ENCODE measurements at places on chromosomes 1 and 21.

GRCh38 chr1:33342041-33342723 lies 21.3 kb upstream of the A3GALT2 start:
- DNase-seq: no peak

DNA sequence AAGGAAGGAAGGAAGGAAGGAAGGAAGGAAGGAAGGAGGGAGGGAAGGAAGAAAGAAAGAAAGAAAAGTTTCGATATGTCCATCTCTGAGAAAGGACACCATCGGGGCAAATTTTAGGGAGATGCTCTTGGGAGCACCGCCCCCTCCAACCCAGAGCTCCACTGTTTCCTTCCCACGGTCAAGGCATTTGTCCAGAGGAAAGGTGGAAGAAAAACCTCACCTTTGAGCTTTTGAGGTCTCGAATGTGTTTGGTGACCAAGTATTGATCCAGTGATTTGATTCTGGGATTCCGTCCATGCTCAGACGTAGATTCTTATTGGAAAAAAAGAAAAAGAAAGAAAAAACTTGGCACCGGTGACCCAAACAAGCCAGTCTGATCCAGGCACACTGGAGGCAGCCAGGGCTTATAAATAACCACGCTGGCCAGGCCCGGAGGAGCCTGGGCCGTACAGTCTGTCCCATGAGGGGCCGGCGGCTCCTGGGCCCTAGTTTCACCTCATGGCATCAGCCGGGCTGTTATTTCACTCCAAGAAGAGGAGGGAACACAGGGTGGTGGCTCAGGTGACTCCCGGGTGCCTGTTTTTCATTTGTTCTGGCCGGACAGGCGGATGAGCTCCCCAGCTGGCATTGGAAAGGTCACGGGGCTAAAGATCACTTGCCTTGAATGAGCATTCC lies 36.1 kb upstream of the SLC25A33 start:
- no peak for DNase-seq

GRCh38 chr1:71434240-71434639 lies 353.4 kb upstream of the ZRANB2 start:
- DNase-seq: no peak

DNA sequence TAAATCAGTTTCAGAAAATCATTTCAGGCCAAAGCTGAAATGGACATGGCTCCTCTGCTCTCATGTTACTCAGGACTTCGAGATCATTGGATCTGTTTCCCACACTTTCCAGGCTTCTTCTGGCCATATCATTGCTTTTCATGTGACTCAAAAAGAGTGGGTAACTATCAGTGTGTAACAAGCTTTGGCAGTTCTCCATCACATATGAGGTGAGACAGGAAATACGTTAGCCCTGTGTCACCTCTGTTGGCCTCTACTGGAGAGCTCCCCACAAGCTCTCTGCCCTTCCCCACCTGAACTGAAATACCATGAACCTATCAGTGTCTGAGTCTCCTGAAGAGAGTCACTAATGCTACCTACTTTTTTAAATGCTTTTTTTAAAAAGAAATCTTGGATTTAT lies 128.2 kb downstream of the LBR start:
- no peak for DNase-seq

GRCh38 chr1:75258351-75258750 lies 124.2 kb downstream of the LHX8 start:
- DNase-seq: no peak

DNA sequence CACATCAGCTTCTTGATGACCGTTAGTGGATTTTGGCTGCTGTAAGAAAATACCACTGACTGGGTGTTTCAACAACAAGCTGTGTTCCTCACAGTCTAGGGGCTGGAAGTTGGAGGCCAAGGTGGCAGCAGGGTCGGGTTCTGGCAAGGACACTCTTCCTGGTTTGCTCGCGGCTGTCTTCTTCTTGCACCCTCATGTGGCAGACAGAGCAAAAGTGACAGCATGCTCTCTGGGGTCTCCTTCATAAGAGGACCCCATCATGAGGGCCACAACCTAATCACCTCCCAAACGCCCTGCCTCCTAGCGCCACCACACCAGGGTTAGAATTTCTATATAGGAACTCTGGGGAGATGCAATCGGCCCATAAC lies 18.6 kb upstream of the TSPEAR start:
- DNase-seq: no peak

- no peak for DNase-seq
Observed at GRCh38 chr1:3623441-3624199, 1.2 kb upstream of the TPRG1L start.

- no peak for DNase-seq
Observed at GRCh38 chr1:1434824-1435105, 725 bp upstream of the VWA1 start.

- DNase-seq: no peak
Observed at GRCh38 chr21:38220270-38220737, 36.5 kb upstream of the KCNJ15 start.

DNA sequence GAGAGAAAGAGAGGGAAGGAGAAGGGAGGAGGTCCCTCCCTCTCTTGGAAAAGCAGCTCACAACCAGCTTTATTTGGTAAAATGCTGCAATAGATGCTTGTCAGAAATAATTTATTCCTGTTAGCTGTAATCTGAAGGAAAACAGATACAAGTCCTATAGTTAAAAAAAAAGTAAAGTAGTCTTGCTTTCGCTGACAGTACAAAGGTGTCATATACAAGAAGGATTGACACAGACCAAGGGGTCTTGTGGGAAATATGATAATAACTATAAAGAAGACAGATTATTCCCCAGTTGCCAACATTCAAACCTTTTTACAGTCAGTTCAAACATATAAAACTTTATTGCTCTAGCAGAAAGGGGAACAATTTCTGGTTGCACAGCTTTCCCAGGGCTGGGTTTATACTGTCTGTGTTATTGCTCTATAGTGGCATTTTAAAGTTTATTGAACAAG lies 145.0 kb downstream of the PBX1 start:
- no peak for DNase-seq

GRCh38 chr21:34730194-34730593 lies 61.4 kb downstream of the CLIC6 start:
- DNase-seq: no peak

GRCh38 chr1:1206376-1206965 lies at the start of gene TNFRSF18:
TNFRSF18 (minus strand) TSS chr1:1206592; CDS start chr1:1206571, 21 bp downstream.
- DNase-seq: no peak

- DNase-seq: no peak
Observed at GRCh38 chr1:177907000-177907399, 62.9 kb downstream of the SEC16B start.

GRCh38 chr1:110544753-110545152 lies 25.8 kb upstream of the KCNA10 start:
- DNase-seq: no peak

DNA sequence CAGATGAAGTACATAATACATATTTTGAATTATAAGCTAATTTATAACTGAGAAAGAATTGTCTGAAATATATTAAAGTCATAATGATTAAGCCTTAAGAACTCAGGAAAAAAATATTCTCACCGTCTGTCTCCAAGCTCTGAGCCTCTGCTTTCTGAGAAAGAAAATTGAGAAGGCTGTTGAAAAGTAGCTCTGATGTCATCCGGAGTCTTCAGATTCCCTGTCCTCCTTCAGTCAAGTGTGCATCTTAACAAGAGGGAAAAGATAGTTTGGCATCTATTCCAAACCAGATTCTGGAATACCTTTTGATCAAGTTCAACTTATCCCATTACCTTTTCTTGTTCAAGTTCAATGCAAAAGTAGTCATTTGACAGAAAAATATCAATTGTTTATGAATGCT lies 50.6 kb downstream of the NRIP1 start:
- DNase-seq: no peak

GRCh38 chr1:29361686-29362085 lies 125.4 kb downstream of the PTPRU start:
- DNase-seq: no peak

DNA sequence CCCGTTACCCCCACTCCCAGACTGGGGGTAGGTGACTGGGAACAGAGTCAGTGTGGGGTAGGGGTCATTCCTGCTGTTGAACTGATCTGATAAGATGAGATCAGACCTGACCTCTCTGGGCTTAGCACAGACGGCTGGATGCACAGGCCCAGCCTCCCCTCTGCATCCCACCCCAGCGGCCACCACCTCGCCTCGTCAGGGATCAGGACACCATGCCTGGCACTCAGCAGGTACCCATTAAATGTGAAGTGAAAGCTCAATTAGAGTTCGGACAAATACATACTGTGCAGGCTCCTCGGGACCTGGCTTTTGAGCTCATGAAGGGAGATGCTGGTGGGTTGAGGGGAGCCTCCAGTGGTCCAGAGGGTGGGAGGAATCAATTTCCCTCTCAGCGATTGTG lies 15.7 kb downstream of the SOX13 start:
- DNase-seq: no peak

GRCh38 chr21:33937931-33938339 lies 22.3 kb upstream of the ATP5PO start:
- DNase-seq: no peak

DNA sequence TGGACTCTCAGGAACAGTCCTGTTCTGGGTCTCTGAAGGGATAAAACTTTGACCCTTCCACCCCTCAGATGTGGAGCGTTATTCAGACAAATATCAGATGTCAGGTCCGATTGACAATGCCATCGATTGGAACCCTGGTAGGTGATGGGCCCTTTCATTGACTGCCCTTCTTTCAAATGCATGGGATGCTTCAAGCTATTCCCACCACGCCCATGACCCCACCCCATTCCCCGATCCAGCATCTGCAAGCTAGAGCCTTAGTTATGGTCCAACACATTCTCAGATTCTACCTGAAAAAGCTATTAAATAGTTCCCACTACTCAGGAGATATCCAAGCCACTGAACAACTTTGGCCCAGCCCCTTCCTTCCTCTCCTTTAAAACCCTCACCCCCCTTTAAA lies 12.5 kb downstream of the POLR3GL start:
- no peak for DNase-seq

DNA sequence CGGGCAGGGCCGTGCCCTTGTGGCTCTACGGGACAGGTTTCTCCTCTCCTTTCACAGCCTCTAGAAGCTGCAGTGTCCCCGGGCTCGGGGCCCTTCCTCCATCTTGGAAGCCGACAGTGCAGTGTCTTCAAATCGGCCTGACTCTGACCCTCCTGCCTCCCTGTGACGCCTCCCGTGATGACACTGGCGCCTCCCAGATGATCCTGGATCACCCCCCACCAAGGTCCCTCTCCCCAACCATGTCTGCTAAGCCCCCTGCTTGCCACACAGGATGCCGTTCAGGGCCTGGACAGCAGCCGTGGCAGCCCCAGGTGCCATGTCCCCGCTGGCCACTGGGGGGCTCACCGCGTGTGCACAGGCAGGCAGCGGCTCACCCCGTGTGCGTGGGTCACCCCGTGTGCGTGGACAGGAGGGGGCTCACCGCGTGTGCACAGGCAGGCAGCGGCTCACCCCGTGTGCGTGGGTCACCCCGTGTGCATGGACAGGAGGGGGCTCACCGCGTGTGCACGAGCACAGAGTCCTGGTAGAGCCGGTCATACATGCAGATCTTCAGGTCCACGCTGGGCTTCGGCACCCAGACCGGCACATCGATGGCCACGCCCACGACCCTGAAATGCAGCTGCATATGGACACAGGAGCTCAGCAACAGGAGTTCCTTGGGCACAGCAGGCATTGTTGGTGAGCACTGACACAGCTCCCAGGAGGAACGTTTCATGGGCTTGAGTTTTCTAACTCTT lies 24.9 kb upstream of the TMEM52 start:
- no peak for DNase-seq

Measured in cortex of kidney (tissue), 1 donor.